IMR-90 (cell line): ENCODE measurements at places on chromosomes 4 and X. TPM values are rescaled to one million over a fixed set of nuclear protein-coding genes. Genes with fewer than 3 reads are reported as not detected.

TCEAL2 gene
- total RNA-seq: not detected in 2 replicates

- peak; percentile 75 for DNase-seq
- H3K36me3 ChIP-seq: peaks cover 3% of the 10 kb centered on the region; the same call in 1 of the 2 replicates
- H3K27me3 ChIP-seq: no peaks in the 10 kb centered on the region
- H3K27ac ChIP-seq: no peak overlapping the region
- peaks cover 7% of the 10 kb centered on the region for H3K4me1 ChIP-seq
These were observed 7.8 kb downstream of the TIGD2 start for GRCh38 chr4:89119166-89119565.

JADE3 gene
- total RNA-seq: 4.4 and 4.7 TPM in 2 replicates

GRCh38 chr4:8579526-8580320 is 469 bp upstream of the GPR78 start:
- no peak for DNase-seq
- H3K4me3 ChIP-seq: no peak overlapping the region
- peaks cover 67% of the 10 kb centered on the region for H3K27me3 ChIP-seq
- H3K4me1 ChIP-seq: no peaks in the 10 kb centered on the region
- no peak overlapping the region for H3K27ac ChIP-seq

GRCh38 chrX:40058719-40059118 is 39.0 kb downstream of the BCOR start:
- H3K4me3 ChIP-seq: no peak overlapping the region
- H3K4me1 ChIP-seq: no peaks in the 10 kb centered on the region; the same call in 1 of the 2 replicates
- H3K36me3 ChIP-seq: peaks cover 40% of the 10 kb centered on the region
- DNase-seq: no peak
- no peak overlapping the region for H3K27ac ChIP-seq
- no peaks in the 10 kb centered on the region; the same call in 1 of the 2 replicates for H3K27me3 ChIP-seq

- peak; percentile 7 for DNase-seq
- H3K27ac ChIP-seq: no peak overlapping the region
- H3K36me3 ChIP-seq: no peaks in the 10 kb centered on the region
These were observed 60.9 kb upstream of the SOD3 start for GRCh38 chr4:24734511-24734910.

DNA sequence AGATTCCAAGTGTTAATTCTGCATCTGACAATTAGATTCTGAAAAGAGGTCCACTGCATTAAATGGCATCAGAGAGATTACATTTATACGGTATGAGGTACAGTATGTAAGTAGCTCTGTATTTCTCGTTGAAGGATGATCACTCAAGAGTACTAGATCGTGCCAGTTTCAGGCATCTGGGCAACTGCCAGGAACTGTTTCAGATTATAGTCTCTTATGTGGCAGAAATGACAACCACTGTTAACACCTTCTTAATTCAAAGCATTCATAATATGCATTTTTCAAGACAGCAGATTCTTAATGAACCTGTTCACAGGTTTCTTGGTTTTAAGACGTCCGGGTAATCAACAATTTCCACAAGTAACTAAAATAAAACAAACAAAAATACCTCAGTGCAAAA is 1.6 kb downstream of the ANKRD50 start:
- H3K4me1 ChIP-seq: peaks cover 4% of the 10 kb centered on the region
- H3K27ac ChIP-seq: no peak overlapping the region; the same call in 1 of the 2 replicates
- H3K4me3 ChIP-seq: peak overlapping the region; percentile 87

DNA sequence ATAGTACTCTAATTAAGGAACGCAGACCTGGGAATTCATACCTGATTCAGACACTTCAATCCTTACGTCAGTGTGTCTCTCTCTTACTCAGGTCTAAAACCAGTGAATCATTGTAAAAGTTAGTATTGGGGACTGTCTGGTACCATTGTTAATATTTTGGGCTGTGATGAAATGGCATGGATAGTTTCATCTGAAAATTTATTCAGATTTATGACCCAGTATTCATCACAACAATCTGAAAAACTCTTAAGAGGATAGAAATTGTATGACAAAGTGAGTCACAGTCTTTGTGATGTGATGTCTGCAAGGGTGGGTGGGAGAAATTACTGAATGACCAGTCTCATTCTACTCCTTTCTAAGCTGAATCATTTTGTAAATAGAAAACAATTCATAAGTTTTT is 10.3 kb downstream of the FGF2 start:
- peaks cover 22% of the 10 kb centered on the region for H3K36me3 ChIP-seq
- H3K27me3 ChIP-seq: no peaks in the 10 kb centered on the region
- peak; percentile 65 for DNase-seq
- peaks cover 7% of the 10 kb centered on the region for H3K4me1 ChIP-seq
- H3K4me3 ChIP-seq: no peak overlapping the region

LRIT3 gene
- total RNA-seq: not detected in 2 replicates

DNA sequence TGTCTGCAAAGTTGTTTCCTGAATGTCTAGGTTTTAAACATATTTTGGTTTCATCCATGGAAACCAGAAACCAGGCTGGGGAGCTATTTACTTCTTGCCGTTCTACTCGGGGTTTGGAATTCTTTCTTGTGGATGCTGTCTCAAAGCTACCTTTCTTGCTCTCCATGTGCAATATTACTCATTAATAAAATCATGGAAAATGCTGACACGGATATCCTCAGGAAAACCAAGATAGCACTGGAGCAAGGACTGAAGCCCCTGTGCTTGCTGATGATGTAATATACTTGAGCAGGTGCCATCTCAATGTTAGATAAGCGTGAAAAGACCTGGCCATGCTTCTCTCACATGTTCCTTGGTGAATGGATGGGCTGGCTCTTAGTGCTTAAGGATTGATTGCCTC is 41.5 kb upstream of the HPF1 start:
- H3K4me3 ChIP-seq: no peak overlapping the region
- H3K27me3 ChIP-seq: peaks cover 2% of the 10 kb centered on the region
- no peak for DNase-seq
- H3K27ac ChIP-seq: no peak overlapping the region
- H3K4me1 ChIP-seq: no peaks in the 10 kb centered on the region

ARSJ gene
- 126 and 143 TPM in 2 replicates for total RNA-seq

ETDB gene
- total RNA-seq: not detected in 2 replicates

GRCh38 chrX:53882331-53882730 is 161.9 kb downstream of the PHF8 start:
- peak; percentile 76 for DNase-seq
- peaks cover 2% of the 10 kb centered on the region; the same call in 1 of the 2 replicates for H3K27me3 ChIP-seq
- no peaks in the 10 kb centered on the region for H3K4me1 ChIP-seq
- no peak overlapping the region for H3K27ac ChIP-seq
- H3K36me3 ChIP-seq: no peaks in the 10 kb centered on the region

- H3K4me3 ChIP-seq: no peak overlapping the region
- H3K36me3 ChIP-seq: no peaks in the 10 kb centered on the region
- DNase-seq: peak; percentile 28
- H3K27me3 ChIP-seq: no peaks in the 10 kb centered on the region
- no peaks in the 10 kb centered on the region for H3K4me1 ChIP-seq
- H3K27ac ChIP-seq: no peak overlapping the region
These were observed 69.6 kb upstream of the C4orf50 start for GRCh38 chr4:6087669-6088341.

DNA sequence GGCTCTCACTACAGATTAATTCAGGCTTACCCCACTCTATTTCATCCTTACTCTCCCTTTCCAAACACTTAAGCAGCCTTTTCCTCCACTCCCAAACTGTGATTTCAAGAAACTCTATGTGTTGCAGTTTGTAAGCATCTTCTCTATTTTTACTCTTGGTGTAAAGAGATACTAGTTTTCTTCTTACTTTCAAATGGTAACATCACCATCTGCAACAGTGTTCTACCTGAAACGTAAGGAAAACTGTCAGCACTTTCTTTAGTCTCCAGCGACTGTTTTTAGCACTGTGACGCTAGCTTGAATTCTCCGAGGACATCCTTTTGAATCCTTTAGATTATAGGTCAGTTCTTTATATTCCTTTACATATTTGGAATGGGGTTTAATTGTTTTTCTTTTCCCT is 335.2 kb downstream of the PDGFC start:
- H3K27me3 ChIP-seq: no peaks in the 10 kb centered on the region
- no peak for DNase-seq
- peaks cover 4% of the 10 kb centered on the region; the same call in 1 of the 2 replicates for H3K4me1 ChIP-seq
- no peaks in the 10 kb centered on the region for H3K36me3 ChIP-seq
